Activated T-cell treated with anti-CD3 and anti-CD28 coated beads, Interleukin-2, amount 50 U/mL, for 24 hours (primary cell): ENCODE measurements at places on chromosomes 7 and 10.

DNA sequence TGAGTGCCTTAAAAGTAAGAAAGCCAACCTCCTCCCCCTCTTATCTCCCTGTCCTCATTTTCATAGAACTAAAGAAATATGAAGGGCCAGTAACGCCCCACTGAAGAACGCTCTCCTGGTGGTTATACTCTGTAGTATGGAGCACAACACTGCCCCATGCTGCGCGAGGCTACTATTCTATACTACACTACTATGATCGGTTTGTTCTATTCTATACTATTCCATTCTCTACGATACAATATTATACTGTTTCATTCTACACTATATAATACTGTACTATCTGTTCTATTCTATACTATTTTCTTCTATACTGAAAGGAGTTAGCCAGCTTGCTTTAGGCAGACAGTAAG, 34.8 kb downstream of the DIP2C start:
- DNase-seq = no peak

- no peak for DNase-seq
Observed at GRCh38 chr10:132187430-132188138, 836 bp downstream of the DPYSL4 start.

- DNase-seq = no peak
Observed at GRCh38 chr10:62755662-62756653, 48.6 kb upstream of the ADO start.

DNA sequence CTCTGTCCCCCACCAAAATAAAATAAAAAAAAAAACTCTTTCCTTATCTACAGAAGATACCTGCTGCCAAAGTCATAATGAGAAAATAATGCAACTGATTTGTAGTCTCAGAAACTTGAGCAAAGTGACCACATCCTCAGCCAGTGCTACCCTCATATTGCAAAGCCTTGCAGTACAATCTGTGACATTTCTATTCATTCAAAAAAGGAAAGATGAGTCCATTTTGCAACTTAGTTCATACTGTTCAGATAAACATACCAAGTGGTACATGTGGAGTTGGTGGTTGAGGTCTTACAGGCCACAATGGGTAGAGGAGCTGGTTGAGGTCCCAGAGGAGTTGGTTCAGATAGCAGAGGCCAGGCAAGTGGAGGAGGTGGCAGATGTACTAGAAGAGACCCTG, 6.5 kb upstream of the EIF5AL1 start:
- no peak for DNase-seq
